ENCODE measurements at places on chromosomes 5 and 9.

- DNase-seq = no peak
These were observed 7.0 kb upstream of the SUB1 start for GRCh38 chr5:32578363-32578762.

DNA sequence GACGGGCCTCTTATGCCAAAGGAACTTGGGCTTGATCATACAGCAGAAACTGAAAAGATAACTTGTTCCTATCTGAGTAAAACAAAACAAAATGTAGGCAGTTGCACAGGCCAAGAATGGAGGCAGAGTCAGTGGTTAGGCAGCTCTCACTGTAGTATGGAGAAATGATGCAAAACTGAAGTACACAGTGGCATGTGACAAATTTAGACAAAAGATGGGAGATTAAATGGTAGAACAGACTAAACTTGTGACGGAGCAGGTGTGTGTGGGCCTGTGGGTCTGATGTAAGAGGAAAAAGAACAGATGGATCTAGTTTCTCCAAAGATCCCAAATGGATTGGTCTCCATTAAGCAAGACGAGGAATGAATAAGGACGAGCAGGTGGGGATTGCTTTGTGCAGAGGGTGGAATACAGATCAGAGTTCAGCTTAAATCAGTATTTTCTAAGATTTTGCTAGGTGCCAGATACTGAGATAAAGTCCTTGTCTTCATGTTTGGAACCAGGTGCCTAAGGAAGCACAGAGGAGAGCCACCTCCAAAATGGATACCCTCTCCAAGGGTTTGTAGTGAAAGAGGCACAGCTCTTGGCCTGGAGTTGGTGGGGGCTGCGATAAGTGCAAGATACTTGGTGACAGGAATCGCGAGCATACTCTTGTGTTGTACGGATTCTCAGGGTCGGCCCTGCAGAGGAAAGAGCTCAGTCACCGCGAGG, 722 bp upstream of the DCP2 start:
- no peak for DNase-seq

GRCh38 chr9:122286764-122287163, 22.1 kb downstream of the MRRF start:
- DNase-seq = no peak

DNA sequence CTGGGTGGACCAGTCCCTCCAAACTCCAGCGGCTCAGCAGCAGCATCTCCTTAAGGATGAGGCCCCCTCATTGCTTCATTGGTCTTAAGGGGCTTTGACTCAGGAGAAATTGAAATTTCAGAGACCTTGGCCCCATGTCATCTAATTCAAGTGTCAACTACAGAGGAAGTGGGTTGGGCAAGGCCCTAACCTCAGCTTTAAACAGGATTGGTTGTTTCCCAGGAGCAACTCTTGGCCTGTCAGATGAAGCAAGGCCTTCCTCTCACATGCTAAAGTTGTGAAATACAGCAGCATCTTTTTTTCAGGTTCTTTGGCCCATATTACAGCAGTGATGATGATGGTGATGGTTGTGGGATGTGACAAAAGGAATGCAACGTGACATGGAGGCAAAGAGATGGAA, 348.3 kb downstream of the ICE1 start:
- no peak for DNase-seq

- no peak for DNase-seq
These were observed 190.4 kb downstream of the DRD1 start for GRCh38 chr5:175253597-175253996.

DNA sequence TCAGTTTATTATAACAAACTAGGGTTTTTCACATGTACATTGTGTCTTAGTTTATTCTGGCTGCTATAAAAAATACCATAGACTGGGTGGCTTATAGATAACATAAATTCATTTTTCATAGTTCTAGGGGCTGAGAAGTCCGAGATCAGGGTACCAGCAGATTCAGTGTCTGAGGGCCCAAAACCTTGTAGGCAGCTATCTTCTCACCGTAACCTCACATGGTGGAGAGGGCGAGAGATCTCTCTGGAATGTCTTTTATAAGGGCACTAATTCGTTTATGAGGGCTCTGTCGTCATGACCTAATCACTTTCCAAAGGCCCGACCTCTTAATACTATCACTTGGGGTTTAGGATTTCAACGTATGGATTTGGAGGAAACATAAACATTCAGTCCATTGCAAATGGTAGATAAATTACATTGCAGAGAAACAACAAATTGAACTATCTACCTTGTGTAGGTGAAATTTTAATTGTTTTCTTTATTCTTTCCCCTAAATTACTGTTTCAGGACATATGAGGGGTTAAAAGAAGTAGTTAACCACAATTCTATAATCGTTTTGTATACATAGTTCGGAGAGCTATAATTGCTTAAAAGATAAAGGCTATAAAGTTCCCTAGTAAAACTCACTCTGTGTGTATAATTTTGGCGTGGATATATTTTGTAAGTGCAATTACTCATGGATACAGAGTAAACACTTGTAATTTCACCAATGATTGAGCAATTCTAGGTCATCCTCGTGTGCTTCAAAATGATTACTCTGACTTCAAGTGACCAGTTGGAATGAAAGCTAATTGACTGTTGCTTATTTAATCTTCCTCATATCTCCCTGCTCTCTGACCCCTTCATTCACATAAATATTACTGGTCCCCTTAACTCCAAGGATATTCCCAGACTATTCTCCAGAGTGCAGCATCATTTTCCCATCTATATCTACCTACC, 247.5 kb upstream of the TMEM161B start:
- DNase-seq = no peak

DNA sequence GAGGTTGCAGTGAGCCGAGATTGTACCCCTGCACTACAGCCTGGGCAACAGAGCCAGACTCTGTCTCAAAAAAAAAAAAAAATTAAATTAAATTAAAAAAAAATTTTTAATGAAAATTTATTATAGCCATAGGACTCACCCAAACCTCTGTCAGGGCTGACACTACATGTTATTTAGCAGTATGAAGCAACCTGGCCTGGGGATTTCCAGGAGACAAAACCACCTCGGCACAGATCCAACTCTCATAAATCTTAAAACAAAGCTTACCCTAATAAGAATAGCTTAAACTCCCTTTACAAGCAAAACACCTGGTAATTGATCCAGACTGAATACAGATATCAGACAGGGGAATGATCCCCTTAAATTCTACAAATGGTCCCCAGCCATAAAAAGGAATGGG, 38.4 kb downstream of the PPP1R2B start:
- DNase-seq = no peak

- DNase-seq = no peak
These were observed 226.5 kb upstream of the ANKRD55 start for GRCh38 chr5:56459394-56460194.

DNA sequence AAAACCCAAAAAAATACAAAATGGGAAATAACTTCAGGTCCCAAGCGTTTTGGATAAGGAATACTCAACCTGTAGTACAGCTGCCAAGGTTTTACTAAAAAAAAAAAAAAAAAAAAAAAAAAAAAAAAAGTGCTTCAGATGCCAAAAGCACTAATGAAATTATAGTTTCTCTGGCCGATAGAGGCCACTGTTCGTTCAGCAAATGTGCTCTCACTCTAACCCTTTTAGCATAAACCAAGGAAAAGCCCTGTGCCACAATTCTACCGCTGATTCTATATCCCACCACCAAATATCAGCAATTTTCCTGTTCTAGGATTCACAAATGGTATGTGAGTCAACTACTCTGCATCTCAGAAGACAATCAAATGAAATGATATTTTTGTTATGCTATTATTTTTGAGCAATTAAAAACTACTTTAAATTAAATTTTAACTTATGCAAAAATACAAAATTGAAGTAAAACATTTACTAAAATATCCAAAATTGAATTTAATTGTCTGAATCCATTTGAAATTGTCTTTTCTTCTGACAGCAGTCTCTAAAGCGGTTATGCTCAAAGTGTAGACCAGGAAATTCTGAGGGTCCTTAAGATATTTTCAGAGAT, 79.8 kb downstream of the RICTOR start:
- no peak for DNase-seq

GRCh38 chr5:66247176-66247960, 103.3 kb downstream of the SREK1 start:
- no peak for DNase-seq

- DNase-seq = no peak
These were observed 1.2 kb downstream of the FSD1L start for GRCh38 chr9:105449081-105449480.

- no peak for DNase-seq
These were observed 150.2 kb downstream of the SGCD start for GRCh38 chr5:156477196-156477595.

GRCh38 chr5:119319401-119319800, 36.4 kb upstream of the TNFAIP8 start:
- no peak for DNase-seq

DNA sequence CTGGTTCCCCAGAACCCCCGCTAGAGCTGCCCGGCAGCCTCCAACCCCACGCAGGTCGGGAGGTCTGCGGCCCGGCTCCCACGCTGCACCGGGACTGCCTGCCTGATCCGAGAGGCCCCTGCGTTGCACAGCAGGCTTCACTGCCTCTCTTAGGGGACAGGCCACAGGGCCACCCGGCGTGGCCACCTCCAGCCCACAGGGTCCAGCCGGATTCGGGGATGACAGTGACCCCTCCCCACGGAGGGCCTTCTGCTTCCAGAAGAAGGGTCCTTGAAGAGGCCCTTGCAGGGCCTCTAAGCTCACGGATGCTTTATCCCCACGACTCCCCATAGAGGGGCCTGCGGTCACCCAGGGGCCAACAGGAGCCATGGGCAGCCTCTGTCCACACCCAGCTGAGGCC, 66.1 kb upstream of the PPP1R26 start:
- no peak for DNase-seq

GRCh38 chr5:5195128-5195918, 55.2 kb downstream of the ADAMTS16 start:
- DNase-seq = no peak
